ENCODE measurements at places on chromosomes 12 and 14. TPM values are rescaled to one million over a fixed set of nuclear protein-coding genes. Genes with fewer than 3 reads are reported as not detected.
A peak's percentile ranks its signal among the peaks of the same experiment; 100 is the strongest.

DNA sequence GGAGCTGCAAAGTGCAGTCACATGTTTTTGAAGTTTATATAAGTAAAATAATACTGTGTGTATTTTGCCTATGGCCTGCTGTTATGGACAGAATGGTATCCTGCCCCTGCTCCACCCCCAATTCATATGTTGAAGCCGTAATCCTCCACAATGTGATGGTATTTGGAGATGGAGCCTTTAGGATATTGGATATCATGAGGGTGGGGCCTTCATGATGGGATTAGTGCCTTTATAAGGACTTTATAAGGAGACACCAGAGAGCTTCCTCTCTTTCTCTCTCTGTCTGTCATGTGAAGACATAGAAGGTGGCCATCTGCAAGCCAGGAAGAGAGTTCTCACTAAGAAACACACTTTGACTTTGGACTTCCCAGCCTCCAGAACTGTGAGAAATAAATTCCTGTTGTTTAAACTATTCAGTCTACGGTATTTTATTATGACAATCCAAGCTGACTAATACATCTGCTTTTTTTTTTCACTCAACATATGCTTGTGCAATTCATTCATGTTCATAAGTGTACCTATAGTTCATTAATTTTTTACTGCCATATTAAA, 3.1 kb upstream of the CHPT1 start:
- DNase-seq = no peak
- peaks cover 8% of the 10 kb centered on the region for H3K27me3 ChIP-seq
- peaks cover 3% of the 10 kb centered on the region for H3K4me1 ChIP-seq

DNA sequence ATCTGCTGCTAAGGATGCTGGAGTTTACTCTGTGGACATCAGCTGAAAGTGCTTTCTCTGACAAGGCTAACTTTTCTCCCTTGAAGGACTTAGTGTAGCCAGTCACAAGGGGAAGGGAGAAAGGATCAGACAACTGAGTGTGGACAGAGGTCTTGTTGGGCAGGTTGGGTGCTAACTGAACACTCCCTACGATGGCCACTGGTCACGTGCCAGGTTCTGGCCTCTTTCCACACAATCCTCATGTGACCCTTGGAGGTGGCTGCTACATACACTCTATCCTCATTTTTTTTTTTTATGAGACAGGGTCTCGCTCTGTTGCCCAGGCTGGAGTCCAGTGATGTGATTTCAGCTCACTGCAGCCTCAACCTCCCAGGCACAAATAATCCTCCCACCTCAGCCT, 39.7 kb downstream of the FOXN4 start:
- no peak for DNase-seq
- H3K36me3 ChIP-seq = peaks cover 13% of the 10 kb centered on the region
- H3K27ac ChIP-seq = no peak overlapping the region
- no peaks in the 10 kb centered on the region for H3K4me1 ChIP-seq
- H3K27me3 ChIP-seq = no peaks in the 10 kb centered on the region

Gene FBXL14
- total RNA-seq = 16.0 TPM

DNA sequence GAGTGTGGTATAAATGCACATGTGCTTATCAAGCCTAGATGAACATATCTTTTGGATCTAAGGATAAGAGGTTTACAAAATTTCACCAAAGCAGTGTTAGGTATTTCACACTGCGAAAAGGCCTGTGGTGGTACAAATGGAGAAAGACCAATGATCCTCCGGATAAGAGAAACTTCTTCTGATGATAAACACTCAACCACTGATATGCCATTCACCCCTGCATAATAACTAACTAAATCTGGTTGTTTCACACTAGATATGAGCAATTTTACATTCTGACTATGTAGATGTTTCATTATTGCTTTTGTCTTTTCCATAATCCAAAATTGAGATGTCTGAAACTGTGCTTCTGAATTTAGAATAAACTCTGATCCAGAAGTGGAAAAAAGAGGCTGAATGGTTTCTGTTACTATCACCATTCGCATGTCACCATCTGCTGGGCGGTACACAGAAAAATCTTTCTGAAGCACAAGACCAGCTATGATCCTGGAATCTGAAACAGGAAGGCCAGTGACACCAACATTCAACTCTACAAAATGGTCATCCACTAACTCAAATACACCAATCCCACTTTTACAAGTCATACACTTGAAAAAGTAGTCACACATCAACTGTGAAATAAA, 1.3 kb downstream of the BBS10 start:
- peaks cover 4% of the 10 kb centered on the region for H3K4me1 ChIP-seq
- H3K36me3 ChIP-seq = no peaks in the 10 kb centered on the region
- H3K4me3 ChIP-seq = peak overlapping the region; percentile 95
- no peak for DNase-seq

DNA sequence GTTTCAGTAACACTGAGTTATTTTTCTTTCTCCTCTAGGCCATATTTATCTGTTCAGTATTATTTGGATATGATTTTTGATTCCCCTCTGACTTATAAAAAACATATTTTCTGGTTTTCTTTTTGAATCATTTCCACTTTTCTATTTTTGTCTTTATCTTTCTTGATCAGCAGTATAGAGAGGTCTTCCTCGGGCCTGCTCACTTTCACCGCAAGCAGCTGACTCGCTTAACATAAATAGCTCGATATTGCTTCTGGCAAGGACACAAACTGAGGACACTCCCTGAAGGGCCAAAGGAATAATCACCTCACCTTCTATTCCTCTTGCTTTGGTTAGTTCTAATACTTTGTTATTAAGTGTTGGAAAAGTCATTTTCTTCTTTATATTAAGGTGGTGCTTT, 25.8 kb upstream of the TRHDE start:
- H3K4me3 ChIP-seq = no peak overlapping the region
- H3K27me3 ChIP-seq = no peaks in the 10 kb centered on the region
- no peaks in the 10 kb centered on the region for H3K36me3 ChIP-seq
- H3K4me1 ChIP-seq = no peaks in the 10 kb centered on the region
- no peak for DNase-seq

- no peaks in the 10 kb centered on the region for H3K27me3 ChIP-seq
- no peak for DNase-seq
- peaks cover 7% of the 10 kb centered on the region for H3K4me1 ChIP-seq
- H3K27ac ChIP-seq = no peak overlapping the region
Measured at GRCh38 chr12:13002301-13003097, 2.4 kb upstream of the HEBP1 start.

Gene ATXN7L3B
- 35.3 TPM for total RNA-seq

DNA sequence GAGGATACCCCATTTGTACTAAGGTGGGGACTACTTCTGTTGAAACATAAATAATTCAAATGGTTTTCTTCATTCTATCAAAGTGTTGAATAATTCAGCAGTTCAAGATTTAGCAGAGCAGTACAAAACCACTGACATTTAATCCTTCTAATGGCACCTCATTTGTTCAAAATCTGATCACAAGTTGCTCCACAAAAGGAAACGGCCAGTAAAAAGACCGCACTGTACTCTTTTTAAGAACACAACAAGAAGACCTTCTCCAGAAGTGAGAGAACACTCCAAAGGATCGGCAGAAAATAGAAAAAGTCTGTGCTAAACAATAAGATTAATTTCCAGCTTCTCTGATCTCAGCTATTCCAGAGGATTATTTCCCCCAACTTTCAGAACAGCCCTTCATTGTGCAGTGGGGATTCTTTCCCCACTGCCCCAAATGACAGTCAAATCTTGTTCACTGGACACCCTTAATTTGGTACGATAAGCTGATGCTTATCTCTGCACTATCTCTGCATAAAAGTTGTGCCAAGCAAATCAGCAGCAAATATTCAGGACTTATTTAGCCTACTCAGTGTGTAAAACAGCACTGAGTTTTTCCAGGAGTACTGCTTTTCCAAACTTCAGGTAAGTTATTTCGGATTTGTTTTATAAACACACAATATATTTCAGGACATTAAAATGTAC, 5.2 kb downstream of the MPHOSPH9 start:
- H3K4me1 ChIP-seq = no peaks in the 10 kb centered on the region
- DNase-seq = no peak
- H3K4me3 ChIP-seq = no peak overlapping the region
- no peaks in the 10 kb centered on the region for H3K27me3 ChIP-seq

- no peak overlapping the region for H3K27ac ChIP-seq
- H3K4me1 ChIP-seq = no peaks in the 10 kb centered on the region
- H3K4me3 ChIP-seq = no peak overlapping the region
- no peaks in the 10 kb centered on the region for H3K36me3 ChIP-seq
Measured at GRCh38 chr12:119544765-119545625, 48.6 kb upstream of the TMEM233 start.

DNA sequence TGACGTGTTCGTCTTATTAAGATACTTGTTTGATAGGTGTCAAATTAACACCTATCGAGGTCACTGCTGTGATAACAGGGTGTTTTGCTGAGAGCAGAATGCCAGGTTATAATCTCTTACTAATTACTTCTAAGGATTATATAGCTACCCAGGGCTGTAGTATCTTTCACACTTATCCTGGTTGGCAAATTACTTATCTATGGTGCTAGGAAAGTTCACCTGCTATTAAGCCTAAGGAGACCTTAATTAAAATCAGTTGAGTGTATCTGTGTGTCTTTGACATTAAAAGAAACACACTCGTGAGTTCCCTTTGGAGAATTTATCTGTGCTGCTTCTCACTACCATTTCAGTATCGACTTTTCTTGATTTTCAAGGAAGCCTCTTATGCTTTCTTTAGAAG, 301.6 kb upstream of the SLC16A7 start:
- H3K27me3 ChIP-seq = no peaks in the 10 kb centered on the region
- no peak for DNase-seq
- H3K36me3 ChIP-seq = peaks cover 4% of the 10 kb centered on the region

DNA sequence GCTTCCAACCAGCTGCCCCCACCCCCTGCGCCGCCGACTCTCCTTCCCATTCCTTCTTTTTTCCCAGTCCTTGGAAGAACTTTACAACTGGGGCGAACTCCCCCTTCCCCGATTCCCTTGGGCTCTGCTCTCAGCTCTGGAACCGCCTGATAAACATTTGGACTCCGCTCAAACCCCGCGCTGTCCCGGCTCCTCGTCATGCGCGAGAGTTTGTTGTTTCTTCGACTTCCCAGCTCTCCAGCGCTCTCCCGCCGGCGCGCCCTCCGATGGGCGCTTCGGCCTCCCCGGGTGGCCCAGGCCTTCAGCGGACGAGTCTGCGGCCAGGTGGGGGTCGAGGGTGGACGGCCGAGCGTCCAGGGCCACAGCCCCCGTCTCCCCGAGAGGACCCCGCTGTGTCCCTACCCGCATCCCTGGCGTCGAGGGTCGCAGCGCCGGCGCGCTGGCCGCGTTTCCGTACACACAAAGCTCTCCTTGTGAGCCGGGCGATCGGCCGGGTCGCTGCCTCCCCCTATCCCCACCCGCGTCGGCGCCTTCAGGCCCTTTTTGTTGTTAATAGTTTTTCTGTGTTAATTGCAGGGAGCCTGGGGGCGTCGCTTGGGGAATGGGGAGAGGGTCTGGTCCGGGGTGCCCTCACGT, 847 bp downstream of the MMP14 start:
- H3K27ac ChIP-seq = no peak overlapping the region
- H3K36me3 ChIP-seq = peaks cover 39% of the 10 kb centered on the region
- no peaks in the 10 kb centered on the region for H3K27me3 ChIP-seq
- DNase-seq = no peak
- H3K4me3 ChIP-seq = peak overlapping the region; percentile 99

- H3K36me3 ChIP-seq = no peaks in the 10 kb centered on the region
- H3K27me3 ChIP-seq = no peaks in the 10 kb centered on the region
- H3K27ac ChIP-seq = no peak overlapping the region
- no peak overlapping the region for H3K4me3 ChIP-seq
- H3K4me1 ChIP-seq = peaks cover 4% of the 10 kb centered on the region
- DNase-seq = no peak
Measured at GRCh38 chr14:61192989-61193388, 88.1 kb downstream of the TMEM30B start.

DNA sequence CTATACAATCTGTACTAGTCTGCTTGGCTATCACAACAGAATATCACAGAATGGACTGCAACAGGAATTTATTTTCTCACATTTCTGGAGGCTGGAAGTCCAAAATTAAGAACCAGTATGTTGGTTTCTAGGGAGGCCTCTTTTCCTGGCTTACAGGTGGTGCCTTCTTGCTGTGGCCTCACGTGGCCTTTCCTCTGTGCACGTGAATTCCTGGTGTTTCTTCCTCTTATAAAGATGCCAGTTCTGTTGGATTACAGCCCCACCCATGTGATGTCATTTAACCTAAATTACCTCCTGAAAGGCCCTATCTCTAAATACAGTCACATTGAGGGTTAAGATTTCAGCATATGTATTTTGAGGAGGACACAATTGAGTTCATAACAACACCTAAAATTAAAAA, 32.1 kb upstream of the C2CD5 start:
- H3K4me3 ChIP-seq = no peak overlapping the region
- no peak for DNase-seq
- H3K27ac ChIP-seq = no peak overlapping the region
- H3K4me1 ChIP-seq = no peaks in the 10 kb centered on the region

- no peak for DNase-seq
- no peak overlapping the region for H3K4me3 ChIP-seq
- no peaks in the 10 kb centered on the region for H3K4me1 ChIP-seq
- H3K36me3 ChIP-seq = peaks cover 27% of the 10 kb centered on the region
Measured at GRCh38 chr12:97512696-97513095, 50.1 kb downstream of the RMST start.

Gene SERPINA10
- not detected for total RNA-seq

DNA sequence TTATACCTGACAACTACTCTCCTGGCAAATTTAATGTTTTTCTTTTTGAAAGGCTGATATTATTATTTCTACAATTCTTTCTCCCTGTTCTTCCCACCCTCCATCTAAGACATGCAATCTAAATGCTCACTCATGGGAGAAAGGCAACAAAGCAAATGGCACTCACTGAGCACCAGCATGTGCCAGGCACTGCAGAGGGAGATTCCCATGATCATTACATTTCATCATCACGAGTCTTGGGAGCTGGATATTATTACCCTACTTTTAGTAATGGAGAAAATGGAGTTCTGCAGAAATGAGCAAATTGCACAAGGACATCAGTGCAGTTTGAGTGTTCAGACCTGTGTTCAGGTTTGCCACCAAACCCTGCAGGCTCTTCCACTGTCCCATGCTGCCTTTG, 27.9 kb downstream of the PPM1H start:
- no peak overlapping the region for H3K4me3 ChIP-seq
- DNase-seq = no peak
- peaks cover 6% of the 10 kb centered on the region for H3K4me1 ChIP-seq
- no peaks in the 10 kb centered on the region for H3K27me3 ChIP-seq
- no peak overlapping the region for H3K27ac ChIP-seq

GRCh38 chr12:77357655-77358054, 292.3 kb upstream of the E2F7 start:
- no peak overlapping the region for H3K27ac ChIP-seq
- no peak for DNase-seq
- 0 out of 2 replicates have a peak, but pooled peaks cover under 1% of the 10 kb centered on the region for H3K4me1 ChIP-seq
- no peaks in the 10 kb centered on the region for H3K27me3 ChIP-seq
- no peak overlapping the region for H3K4me3 ChIP-seq

Data from H9 (cell line).